Muscle of leg (tissue), 16 donors: ENCODE measurements at places on chromosomes 4 and X. TPM values are rescaled to one million over a fixed set of nuclear protein-coding genes. Genes with fewer than 3 reads are reported as not detected.

Gene KCTD8
- 0.09 TPM for total RNA-seq

Gene EPGN
- total RNA-seq, result 0.49 TPM

Gene MAGIX
- total RNA-seq, result 2.6 TPM

Gene SEC24B
- 14.7 TPM for total RNA-seq

- no peak for DNase-seq
Observed at GRCh38 chr4:86755388-86755787, 93.8 kb downstream of the SLC10A6 start.

- DNase-seq, result no peak
Observed at GRCh38 chr4:85369703-85370380, 105.1 kb upstream of the ARHGAP24 start.

DNA sequence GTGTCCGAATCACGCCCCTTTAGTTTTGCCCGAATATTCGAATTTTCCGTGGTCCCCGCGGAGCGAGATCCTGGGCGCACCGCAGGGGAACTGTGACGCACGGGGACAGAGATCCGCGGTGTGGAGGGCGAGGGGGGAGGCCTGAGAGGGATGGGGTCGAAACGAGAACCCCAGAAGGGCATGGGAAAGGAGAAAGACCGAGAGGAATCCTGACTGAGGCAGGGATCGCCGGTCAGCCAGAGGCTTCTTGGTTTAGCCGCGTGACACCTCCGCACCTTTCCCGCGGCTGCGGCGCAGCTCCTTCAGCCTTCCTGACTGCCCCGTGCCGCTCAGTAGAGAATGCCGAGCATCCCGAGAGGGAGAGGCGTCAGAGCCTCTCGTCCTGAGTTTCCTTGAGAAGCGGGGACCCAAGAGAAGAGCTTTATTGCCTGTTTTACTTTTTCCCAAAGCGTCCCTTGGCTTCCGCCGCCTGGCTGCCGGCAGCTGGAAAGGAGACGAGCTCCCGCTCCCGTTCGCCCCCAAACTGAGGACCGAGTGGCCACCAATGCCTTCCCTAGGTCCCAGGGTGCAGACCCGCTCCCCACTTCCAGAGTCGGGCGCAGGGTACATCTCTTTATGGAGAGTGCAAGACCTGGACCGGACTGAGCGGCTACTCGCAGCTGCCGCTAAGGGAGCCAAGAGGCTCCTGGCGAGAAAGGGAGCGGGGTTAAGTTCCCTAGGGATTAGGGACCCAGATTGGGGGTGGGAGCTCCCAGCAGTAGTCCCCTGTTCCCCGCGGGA is 911 bp upstream of the GPR50 start:
- DNase-seq, result no peak

GRCh38 chr4:54545663-54546424 is 111.9 kb upstream of the KIT start:
- peak; percentile 17 for DNase-seq

GRCh38 chr4:46270986-46271596 is 118.8 kb downstream of the GABRA2 start:
- DNase-seq, result peak; percentile 29

DNA sequence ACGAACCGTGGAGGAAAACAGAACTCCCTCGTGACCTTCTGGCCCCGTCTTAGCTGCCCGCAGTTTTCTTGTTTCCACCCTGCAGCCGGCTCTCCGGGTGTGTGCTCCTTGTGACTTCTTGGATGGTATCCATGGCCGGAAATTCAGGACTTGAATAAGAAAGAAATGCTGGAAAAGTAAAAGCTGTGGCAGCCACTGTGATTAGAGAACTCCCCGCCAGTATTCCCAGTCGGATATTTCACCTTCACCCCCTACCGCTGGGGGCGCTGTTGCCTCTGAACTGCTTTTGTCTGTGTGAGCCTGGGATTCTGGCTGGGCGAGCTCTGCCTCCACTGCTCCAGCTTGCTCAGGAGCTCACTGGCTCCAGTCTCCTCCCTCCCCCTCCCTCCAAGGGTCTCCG is 41.5 kb upstream of the CYP4V2 start:
- peak; percentile 84 for DNase-seq

DNA sequence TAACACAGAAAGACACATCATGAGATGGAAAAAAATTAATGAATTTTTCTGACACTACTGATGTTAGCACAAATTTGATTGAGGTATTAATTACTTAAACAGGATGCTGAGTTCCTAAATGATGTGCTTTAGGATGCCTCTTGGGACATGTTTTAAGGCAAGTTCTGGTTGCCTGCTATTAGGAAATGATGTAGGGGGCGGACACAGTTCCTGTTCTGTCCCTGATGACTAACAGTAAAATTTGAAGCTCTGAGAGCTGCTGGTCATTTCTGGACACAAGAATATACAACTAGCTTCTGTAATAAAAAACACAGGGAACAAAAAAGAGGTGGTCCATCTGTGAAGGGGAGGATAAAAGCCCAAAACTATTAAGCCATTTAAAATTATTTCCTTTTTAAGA is 163.2 kb upstream of the ETNPPL start:
- DNase-seq, result peak; percentile 69

DNA sequence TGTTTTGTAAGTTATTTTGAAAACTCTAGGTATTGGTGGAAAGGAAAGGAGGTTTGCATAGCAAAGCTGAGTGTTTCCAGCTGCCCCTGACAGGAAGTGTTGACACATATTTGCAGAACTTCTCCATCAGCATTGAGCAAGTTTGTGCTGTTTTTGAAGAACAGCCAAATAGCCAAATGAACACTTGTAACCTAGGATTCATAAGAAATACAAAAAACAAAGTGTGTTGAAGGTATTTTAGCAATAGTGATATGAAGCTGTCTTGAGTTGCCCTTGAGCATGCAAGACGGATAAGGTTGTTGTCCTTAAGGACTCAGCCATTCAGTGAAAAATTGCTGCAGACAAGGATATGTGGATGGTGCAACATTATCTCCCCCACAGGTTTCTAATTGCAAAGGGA is 68.3 kb upstream of the PGM2 start:
- peak; percentile 73 for DNase-seq

- no peak for DNase-seq
Observed at GRCh38 chrX:9907645-9908387, 59.3 kb upstream of the CLDN34 start.

DNA sequence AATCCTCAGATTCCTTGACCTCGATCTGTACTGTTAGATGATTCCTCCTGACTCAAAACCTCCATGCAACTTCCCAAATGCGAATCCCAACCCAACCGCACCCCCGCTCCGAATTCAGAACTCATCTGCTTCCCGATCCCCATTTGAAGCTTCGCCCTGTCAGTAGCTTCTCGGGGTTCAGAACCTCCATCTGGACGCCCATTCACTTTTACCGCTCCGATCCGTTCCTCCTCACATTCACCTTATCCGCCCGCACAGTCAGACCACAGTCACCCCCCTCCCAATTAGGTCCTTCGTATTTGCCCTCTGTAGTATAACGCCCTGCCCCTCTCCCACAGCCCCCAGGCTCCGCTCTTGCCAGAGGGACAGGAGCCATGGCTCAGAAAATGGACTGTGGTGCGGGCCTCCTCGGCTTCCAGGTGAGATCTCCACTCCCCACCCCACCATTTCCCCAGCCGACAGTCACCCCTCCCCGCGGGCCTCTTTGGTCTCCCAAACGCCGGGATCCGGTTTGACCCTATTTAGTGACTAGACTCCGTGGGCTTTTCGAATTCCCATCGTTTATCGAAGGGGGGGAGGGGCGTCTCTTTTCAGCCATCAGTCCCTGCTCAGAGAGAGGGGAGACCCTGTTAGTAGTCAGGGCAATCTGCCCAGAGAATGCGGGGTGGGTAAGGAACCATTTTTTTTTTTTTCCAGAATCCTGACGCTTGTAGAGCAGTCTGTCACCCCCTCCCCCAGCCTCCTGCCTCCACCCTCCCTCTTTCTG is 691 bp downstream of the MAGED1 start:
- DNase-seq, result peak; percentile 77

- peak; percentile 78 for DNase-seq
Observed at GRCh38 chr4:65416891-65417290, 253.4 kb downstream of the EPHA5 start.
